ENCODE measurements at places on chromosomes 11 and 22.

DNA sequence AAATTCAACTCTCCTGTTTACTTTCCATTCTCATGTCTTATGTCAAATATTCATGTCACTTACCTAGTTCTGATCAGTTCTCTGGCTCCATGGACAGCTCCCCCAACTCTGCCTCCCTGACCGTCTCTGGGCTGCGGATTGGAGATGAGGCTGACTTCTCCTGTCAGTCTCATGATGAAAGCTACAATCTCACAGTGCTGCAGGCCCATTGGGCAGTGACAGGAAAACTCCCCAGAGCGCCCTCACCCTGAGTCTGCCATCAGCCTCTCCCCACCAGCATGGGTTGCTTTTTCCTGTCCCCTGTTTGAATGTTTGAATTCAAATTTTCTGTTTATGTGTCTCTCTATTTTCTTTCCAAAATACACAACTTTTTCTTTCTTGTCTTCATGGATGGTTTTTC, 63.8 kb upstream of the TOP3B start:
- DNase-seq = no peak

- no peak for DNase-seq
Measured at GRCh38 chr11:129985823-129986222, 16.8 kb downstream of the PRDM10 start.

GRCh38 chr11:63534895-63535461, 1.6 kb upstream of the PLAAT4 start:
- no peak for DNase-seq

DNA sequence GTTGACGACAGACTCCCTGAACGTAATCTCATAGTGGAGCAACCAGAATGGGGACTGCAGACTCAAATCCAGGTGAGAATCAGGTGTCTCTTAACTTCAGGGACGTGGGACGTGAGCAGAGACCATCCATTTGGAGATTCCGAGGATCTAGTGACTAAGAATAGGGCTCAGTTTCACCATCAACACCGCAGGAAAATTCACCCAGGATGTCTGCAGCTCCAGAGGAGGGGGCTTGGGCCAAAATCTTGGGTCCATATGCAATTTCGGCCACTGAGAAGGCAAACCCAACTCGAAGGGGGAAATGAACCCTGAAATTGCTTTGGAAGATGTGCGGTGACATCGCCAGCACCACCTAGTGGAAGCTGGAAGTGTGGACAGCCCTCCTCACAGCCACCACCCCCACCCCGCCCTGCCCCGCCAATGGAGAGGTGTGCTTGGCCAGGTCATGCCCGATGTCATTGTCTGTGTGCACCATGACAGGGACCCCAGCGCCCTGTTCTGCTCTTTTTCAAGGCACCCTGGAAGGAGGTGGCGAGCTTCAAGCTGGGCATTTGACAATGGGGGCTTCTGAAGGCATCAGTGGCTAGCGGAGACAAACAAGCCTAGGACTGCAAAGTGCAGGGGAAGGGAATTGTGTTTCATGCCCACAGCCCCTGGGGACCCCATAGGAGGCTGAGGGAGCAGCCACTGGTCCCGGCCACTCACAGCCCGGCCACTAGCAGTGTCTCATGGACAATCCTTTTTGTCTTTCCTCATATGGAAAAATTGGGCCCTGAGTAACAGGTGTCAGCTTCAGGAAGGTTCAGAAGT, 24.8 kb downstream of the APOL1 start:
- no peak for DNase-seq

- DNase-seq = no peak
Measured at GRCh38 chr11:83042964-83043711, 28.6 kb downstream of the RAB30 start.

DNA sequence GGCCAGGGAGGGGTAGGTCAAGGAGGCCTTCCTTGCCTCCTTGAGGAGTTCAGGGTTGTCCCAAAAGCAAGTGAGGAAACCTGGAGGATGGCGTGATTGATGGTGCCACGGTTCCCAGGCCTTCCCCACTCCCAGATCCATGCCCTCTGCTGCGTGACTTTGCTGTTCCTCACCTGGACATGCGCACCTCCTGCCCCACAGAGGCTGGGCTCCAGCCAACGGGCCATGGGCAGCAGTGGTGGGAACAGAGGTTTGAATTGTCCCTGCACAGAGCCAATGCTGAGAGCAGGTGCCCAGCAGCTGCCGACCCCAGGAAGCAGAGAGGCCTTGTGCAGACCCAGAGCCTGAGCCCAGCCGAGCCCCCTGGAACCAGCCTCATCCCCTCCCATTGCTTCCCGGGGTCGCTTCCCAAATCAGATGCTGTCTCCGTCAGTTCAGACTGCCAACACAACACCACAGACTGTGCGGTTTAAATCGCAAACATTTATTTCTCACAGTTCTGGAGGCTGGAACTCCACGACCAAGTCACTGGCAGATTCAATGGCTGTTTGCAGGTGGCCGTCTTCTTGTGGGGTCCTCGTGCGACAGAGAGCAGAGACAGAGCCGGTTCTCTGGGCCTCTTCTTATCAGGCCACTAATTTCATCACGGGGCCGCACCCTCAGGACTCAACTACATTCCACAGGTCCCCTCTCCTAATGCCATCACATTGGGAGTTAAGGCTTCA, 6.2 kb upstream of the LINC01488 start:
- DNase-seq = no peak

- no peak for DNase-seq
Measured at GRCh38 chr11:17988465-17988864, 24.4 kb downstream of the SERGEF start.

- no peak for DNase-seq
Measured at GRCh38 chr11:60056349-60056969, at the start of gene MS4A3. Gene MS4A3 (plus strand): TSS chr11:60056665. CDS start chr11:60061161, 4,496 bp downstream.

GRCh38 chr11:33214187-33214586, 43.0 kb upstream of the HIPK3 start:
- DNase-seq = no peak

DNA sequence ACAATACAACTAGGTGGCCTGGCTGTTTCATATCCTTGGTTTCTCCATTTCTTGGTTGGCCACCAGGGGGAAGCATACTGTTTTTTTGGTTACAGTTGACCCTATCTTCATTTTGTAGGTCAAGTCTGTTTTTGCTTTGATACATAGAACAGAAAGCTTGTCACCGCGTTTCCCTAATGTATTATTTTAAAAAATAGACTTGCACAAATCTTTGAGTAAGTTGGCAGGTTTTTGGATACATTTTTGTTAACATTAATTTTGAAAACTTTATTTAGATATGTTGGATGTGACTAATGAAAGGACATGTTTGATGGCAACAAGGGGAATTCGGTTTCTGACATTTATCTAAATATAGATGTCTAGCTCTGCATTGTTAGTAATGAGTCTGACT, 3.0 kb downstream of the NCR3LG1 start:
- DNase-seq = peak; percentile 41

DNA sequence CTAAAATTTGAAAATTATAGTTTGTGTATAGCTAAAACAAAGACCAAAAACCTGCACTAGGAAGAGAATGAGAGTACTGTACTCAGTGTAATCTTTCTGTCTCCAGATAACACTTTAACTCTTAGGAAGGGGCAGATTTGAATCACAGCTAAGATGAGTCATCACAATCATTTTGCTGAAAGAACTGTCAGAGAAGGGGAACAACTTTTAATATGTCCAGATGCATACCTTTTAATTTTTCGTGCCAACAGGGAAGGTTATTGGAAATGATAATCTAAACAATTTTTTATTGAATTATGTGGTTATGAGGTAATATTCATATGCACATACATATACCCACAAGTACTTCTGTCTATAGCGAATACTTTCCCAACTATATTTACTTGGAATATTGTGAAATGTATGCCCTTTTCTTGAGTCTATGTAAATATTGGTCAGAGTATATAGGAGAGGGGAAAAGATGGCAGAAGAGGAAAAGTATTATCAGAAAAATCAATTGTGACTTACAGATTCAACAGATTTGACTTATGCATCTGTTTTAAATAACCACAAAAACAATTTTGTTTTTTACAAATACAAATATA, 51.1 kb upstream of the MUC15 start:
- DNase-seq = no peak

DNA sequence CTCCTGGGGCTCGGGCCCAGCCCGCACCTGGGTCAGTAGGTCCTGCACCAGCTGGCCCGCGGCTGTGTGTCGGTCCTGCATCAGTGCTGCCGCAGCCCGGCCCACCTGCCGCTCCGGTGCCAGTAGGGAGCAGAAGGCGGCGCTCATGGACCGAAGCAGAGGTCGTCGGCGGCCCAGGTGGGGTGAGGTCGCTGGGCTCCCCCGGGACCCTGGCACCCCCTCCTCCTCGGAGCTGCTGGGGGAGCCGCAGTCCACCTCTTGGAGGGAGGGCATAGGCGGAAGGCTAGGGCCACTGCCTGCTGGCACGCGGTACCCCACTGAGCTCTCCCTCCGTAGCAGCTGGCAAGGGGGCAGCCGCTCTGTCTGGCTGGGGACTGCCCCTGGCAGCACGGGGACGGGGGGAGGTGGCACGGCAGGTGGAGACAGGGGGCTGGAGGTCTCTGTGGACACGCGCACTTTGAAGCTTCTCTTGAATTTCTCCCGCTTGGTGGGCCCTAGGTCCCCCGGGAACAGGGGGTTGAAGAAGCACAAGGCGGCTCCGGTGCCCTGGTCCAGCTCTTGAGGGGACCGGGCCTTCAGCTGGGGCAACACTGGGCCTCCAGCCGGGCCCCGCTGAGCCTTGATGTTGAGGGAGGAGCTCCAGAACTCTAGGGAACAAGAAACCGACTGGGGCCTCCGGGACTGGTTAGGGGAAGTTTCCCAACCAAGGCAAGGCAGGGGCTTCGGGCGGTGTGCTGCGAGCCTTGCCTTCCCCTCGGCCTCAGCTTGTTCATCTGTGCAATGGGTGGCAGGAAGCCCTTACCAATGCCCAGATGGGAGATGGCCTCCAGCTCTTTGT, 1.4 kb downstream of the RIN1 start:
- no peak for DNase-seq

GRCh38 chr11:116035977-116036376, 531.8 kb upstream of the CADM1 start:
- no peak for DNase-seq

- DNase-seq = no peak
Measured at GRCh38 chr11:45924927-45925326, 2.5 kb downstream of the LARGE2 start.

- no peak for DNase-seq
Measured at GRCh38 chr11:12102588-12103410, 7.6 kb upstream of the MICAL2 start.

DNA sequence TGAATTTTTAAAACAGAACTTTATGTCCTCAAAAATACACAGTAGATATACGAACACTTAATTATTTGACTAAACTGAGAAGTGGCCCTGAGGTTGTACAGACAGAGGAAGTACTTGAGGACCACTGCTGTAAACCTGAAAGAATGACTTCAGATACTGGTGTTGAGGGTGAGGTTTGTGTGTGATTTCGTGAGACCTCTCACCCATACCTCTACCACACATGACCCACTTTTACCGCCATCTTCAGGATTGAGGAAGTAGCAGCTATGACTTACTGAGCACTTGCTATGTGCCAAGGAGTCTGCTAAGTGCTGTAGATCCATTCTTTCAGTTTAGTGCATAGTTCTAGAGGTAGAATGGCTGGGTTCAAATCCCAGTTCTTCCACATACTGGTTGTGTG, 21.9 kb downstream of the MMP13 start:
- no peak for DNase-seq

- no peak for DNase-seq
Measured at GRCh38 chr11:44178381-44178780, 82.9 kb downstream of the EXT2 start.

- no peak for DNase-seq
Measured at GRCh38 chr11:99742501-99742900, 721.8 kb downstream of the CNTN5 start.

DNA sequence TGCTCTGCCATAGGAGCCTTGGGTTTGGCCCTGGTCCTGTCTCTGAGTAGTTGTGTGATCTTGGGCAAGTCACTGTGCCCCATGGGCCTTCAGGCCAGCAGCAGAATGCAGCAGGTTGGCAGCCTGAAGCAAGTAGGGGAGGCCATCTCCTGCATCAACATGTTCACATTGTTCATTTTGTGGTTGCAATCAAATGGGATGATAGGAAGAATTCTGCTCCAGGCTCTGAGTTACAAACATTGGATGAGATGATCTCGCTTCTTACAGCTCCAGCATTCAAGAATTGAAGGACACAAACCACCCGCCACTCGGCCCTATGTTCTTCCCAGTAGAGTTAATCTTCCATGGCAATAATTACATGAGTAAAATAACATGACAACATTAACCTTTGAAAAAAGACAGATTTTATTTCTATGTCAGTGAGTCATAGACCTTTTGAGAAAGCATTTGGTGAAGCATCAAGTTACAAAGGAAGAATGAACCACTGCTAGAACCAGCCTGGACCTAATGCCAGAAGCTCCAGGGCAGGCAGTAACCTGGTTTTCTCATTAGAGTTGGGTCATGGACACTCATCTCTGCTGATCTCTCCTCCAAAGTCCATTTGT, 308.3 kb upstream of the NCAM1 start:
- no peak for DNase-seq

DNA sequence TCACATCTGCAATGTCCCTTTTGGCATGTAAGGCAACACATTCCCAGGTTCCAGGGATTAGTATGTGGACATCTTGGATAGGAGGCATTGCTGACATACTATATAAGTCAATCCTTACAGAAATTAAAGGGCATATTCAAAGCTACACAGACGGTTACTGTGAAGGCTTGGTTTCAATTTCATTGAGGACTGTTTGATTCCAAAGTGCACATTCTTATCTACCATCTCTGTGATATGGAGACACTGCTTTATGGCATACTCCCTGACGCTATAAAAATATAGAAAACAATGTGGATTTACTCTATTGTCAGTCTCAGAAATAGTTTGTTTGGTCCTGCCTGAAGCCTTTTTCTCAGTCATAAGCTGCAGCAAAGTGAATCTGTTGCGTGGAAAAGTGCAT, 1486.7 kb downstream of the FAM181B start:
- DNase-seq = no peak

GRCh38 chr11:47869544-47870393, 21.6 kb upstream of the NUP160 start:
- DNase-seq = no peak

- DNase-seq = no peak
Measured at GRCh38 chr11:65879617-65880016, at the start of gene CTSW. Gene CTSW (plus strand): TSS chr11:65879837. CDS start chr11:65879855, 18 bp downstream.

- no peak for DNase-seq
Measured at GRCh38 chr22:18156878-18157713, 7.1 kb downstream of the USP18 start.
